Renal pelvis (tissue), 12 donors: ENCODE measurements at places on chromosomes 2 and 18.

DNA sequence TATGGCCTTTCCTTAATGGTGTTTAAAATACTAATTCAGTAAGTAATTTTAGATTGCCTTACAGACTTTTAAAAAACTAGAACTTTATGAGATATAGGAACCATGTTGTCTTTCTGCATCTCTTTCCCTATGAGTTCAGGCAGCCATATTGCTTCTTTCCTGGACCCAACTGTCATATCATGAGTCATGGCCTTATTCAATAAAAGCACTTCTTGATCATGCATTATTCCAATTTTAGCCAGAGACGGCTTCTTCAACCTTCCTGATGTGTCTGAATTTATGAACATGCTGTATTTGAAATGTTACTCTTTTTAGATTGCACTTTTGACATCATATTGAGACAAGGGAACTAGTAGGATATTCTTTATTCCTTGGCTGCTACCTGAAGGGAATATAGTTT is 65.4 kb upstream of the MAP3K20 start:
- DNase-seq, result no peak

- DNase-seq, result no peak
Observed at GRCh38 chr18:2538844-2539243, 32.5 kb downstream of the METTL4 start.

DNA sequence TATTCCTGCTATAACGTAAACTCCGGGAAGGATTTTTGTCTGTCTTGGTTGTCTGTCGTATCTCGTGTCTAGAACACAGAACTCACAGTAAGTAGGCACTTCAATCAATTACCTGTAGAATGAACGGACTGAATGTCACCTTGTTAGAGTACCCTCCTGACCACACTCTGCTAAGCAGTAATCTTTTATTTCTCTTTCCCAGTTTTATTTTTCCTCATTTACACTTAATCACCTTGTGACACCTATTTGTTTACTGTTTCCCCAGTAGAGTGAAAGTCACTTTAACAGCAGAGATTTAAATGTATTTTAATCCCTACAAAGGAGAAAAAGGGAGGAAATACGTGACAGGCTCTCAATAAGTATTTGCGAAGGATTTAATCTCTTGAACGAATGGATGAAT is 514 bp upstream of the EPB41L5 start:
- no peak for DNase-seq

GRCh38 chr2:98702127-98702802 is 28.7 kb downstream of the MGAT4A start:
- peak; percentile 30 for DNase-seq

- DNase-seq, result no peak
Observed at GRCh38 chr18:77560341-77560992, 310.8 kb downstream of the GALR1 start.

- DNase-seq, result no peak
Observed at GRCh38 chr2:208010506-208010905, 14.8 kb downstream of the PLEKHM3 start.

DNA sequence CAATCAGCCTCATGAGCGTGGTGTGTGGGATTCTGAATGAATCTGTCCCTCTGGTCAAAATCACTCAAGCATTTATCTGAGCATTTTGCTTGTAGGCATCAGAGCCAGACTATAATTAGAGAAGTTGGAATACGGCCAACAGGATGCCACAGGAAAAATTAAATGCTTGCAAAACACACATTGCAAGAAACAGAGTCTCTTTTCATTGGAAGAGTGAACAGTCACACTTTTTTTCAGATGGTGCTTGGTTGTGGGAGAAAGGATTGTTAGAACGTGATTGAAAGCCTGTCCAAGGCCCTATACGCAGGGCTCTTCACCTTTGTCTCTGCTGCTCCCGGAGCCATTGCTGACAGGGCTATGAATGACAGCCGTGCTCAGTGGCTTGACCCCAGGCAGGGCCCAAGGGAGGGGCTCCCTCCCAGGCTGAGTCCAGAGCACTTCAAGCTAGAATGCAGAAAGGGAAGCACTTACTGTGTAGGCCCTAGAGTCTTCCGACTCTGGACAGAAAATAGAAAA is 59.8 kb downstream of the SNTG2 start:
- peak; percentile 69 for DNase-seq

DNA sequence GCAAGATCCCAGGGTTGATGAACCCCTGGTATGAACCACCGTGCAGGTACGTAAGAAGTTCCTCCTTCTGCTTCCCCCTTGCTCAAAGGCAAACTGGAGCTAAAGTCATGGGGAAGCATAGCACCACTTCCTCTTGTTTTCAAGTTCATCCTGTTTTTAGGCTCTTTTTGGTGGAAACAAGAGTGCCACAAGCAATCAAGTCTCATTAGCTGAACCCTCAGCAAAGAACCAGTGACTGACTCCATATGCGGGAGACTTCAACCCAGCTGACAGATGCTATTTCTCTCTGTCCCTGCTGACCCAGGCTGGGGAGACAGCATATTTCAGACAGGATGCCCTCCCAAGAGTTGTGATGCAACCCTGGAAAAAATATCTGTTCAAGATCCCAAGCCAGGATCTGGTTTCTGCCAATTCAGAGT is 47.7 kb downstream of the BCL2 start:
- no peak for DNase-seq

DNA sequence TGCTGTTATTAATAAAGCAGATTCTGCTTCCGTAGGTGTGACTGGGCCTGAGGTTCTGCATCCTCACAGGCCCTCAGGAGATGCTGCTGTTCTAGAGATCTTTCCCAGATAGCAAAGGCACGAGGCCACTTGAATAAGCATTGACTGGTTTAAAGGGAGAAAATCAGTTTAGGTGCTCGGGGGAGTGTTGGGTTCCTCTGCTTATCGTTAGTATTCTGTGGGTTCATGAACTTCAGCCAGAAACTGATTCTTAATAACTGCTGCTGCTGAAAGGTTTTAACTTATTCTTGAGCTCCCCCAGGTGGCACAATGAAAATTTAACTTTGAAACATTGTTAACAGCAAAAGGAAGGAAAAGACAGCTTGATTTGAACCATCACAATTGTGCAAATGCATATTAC is 56.9 kb downstream of the ITGA6 start:
- peak; percentile 29 for DNase-seq

GRCh38 chr2:231172025-231172424 is 26.4 kb upstream of the ARMC9 start:
- DNase-seq, result no peak

DNA sequence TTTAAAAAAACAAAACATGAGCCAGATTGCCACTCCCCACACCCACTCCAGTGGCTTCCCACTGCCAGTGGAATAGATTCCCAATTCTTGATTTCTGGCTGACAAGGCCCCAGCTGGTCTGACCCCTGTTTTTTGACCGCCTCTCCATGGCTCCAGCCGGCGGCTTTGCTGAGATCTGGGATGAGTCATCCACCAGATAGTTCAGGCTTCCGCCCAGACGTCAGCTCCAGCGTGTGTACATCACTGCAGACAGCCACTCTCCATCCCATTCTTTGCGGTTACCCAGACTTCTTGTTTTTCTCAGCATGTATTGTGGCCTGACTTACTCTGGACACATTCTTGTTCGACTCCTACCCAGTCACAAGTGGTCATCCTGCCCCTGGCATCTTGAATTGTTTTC is 227.9 kb downstream of the GBX2 start:
- DNase-seq, result no peak

DNA sequence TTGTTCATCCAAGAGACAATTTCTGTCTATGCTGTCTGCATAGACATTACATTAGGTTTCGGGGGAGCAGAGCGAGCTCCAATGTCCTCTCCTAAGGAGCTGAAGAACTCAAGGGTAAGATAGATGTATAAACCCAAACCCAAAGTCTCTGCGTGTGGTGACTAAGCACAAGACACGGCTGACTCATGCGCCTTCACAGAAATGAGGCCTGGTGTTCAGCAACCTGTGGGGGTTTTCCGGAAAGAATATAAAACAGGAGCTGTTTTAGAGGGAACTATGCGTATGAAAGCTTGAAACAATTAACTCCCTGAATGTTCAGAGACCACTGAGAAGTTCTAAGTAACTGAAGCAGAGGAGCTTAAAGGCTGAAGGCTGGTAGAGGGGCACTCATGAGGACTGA is 154.7 kb downstream of the SOX11 start:
- DNase-seq, result no peak

- DNase-seq, result no peak
Observed at GRCh38 chr2:118040891-118041290, 27.0 kb upstream of the CCDC93 start.

GRCh38 chr2:44335806-44336538 is 25.3 kb downstream of the PREPL start:
- no peak for DNase-seq

DNA sequence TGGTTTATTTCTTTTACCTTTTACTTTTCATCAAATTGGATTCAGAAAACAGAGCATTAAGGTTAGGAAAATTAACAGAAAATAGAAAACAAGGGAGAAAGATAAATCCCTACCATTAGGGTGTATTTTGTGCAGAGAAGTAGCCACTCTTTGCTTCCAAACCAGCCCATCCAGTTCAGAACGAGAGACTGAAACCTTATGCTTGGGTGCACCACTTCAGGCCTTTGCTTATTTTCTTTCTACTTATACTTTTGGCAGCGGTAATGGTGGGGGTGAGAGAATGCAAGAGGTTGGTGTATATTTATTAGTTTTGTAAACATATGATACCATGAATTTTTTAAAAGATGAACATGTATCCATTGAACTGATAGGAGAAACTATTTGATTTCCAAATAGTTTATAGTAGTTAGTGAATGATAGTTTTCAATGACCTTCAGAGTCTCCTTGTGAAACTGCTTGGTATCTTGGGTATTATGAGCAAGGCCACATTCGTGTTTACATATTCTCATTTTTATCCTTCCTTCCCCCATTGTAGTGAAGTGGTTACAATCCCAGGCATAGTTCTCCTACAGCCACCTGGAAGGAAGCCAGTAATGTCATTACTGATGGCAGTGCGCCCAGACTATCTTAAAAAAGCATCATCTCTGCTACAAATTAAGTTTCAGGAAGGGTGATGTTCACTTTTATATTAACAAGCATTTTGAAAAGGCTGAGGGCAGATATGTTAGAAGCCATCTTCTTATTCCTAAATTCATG is 60.8 kb downstream of the MFSD6 start:
- DNase-seq, result peak; percentile 72

DNA sequence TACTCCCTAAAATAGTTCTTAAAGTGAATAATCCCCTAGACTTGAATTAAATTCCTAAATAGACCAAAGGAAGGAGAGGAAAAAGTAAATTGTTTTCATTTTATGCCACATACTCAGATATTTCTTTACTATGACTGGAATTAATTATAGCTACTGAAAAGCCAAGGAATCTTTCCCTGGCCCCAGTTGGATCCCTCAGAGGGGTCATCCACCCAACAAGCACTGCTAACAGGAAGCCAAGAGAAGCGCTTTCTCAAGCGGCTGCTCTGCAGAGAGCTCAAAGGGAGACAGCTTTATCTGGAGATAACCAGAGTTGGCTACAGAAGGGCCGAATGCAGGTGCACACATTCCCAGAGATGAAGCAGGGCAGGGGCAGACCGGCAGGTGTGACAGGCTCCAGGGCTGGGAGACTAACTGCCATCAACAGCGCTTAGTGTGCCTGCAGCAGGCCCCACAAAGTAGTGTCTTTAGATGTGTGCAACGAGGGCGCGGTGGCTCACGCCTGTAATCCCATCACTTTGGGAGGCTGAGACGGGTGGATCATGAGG is 51.1 kb downstream of the POLR1A start:
- no peak for DNase-seq

DNA sequence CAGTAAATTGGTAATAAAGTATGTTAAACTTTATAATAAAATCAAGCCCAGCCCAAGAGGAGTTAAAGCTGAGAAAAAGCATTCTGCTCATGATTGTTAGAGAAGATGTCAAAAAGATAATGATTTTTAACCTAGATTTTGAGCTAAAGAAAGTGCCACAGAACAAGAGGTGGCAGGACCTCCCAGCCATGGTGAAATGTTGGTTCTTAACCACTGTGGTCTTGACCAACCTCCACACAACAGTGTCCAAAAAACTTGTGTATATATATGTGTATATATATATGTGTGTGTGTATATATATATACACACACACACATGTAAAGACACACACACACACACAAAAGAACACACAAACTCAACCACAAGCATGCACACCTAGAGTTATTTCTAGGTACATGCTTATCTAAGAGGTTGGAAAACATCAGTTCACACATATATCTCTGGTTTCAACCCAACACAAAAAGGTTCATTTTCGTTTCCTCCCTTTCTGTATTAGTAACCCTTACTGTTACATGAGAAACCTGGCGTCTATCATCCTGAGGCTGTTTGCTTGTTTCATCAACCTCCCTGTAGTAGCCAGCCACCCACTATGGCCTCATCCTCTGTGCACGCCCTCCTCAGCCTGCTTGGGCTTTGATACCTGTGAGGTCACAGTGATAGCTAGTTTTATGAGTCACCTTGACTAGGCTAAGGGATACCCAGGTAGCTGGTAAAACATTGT is 631.8 kb upstream of the ID2 start:
- DNase-seq, result no peak

DNA sequence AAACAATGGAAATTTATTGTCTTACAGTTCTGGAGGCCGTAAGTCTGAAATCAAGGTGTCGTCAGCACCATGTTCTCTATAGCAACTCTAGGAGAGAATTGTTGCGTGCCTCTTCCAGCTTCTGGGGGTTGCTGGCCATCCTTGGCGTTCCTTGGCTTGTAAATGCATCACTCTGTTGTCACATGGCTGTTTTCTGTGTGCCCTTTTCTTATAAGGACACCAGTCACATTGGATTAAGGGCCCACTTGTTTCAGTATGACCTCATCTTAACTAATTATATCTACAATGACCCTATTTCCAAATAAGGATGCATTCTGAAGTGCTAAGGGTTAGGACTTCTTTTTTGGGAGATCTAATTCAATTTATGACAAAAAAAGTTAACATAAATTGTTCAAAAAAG is 1.4 kb upstream of the PLEK start:
- DNase-seq, result no peak

GRCh38 chr2:164474873-164475272 is 146.4 kb downstream of the GRB14 start:
- DNase-seq, result no peak

GRCh38 chr2:40364151-40364874 is 87.6 kb downstream of the SLC8A1 start:
- DNase-seq, result no peak

DNA sequence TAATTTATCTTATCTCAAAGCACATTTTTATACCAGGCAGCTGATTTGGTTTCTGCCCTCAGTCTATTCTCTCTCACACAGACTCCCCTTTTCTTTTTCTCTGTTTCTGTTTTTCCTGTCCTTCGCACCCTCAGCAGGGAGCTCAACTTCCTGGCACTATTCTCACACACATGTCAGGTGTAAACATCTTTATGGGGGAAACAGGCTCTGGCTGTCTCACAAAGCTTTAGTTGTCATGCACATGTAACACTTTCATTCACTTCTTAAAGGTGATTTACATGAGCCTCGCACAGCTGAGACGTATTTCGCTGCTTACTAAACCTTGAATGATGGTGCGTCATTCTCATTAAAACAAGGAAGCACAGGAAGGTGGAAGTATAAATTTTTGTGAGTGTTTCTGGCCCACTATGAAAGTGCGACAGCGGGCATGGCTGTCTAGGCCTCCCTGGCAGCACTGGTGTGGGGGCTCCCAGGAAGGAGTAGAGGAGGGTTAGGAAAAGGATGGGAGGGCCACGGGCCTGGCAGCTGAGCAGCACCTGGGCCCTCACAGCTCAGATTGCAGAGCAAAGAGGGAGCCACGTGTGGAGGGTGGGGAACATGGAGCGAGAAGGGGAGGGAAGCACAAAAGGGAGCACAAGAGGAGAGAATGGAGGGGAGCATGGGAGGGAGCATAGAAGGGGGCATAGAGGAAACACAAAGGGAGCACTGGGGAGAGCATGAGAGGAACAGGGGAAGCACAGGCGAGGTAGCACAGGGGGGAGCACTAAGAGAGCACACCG is 46.2 kb upstream of the SNTG2 start:
- DNase-seq, result no peak

GRCh38 chr18:43931439-43931838 is 654.1 kb upstream of the SYT4 start:
- DNase-seq, result no peak
